ENCODE measurements at places on chromosomes 13 and 19. TPM values are rescaled to one million over a fixed set of nuclear protein-coding genes. Genes with fewer than 3 reads are reported as not detected.

DNA sequence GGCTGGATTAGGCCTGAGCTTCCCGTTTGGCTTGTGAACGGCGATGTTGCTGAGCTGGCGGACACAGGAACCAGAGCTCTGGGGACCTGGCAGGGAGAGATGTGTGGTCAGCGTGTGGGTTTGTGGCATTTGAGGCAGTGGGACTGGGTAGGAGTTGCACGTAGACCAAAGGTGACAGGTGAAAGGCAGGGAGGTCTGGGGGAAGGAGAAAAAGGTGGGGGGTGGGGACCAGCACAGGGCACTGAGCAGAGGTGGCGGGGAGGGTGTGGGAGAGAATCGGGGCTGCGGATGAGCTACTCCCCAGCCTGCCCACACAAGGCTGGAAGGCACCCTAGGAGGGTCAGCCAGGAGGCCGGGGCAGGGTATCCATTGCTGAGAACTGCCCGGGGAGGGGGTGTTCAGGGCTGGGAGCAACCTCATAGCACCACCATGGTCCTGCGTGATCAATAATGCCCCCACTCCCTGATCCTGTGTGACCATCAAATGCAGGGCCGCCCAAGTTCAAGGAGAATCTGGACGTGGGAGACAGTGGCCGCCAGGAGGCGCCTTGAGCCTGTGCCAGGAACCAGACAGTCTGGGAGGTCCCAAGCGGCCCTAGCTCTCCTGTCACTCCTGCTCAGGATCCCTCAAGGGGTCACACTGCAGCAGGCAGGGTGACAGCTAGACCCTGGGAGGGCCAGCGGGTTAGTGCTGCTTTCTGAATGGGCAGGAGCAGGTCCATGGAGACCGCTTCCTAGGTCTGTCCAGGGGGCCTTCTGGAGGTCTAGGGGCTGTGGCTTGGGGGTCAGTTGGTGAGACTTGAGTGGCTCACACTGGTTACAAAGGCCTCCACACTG, 12.8 kb upstream of the SELENOW start:
- DNase-seq, result peak; percentile 79

GRCh38 chr13:80000684-80001509, 340.0 kb downstream of the SPRY2 start:
- no peak for DNase-seq

DNA sequence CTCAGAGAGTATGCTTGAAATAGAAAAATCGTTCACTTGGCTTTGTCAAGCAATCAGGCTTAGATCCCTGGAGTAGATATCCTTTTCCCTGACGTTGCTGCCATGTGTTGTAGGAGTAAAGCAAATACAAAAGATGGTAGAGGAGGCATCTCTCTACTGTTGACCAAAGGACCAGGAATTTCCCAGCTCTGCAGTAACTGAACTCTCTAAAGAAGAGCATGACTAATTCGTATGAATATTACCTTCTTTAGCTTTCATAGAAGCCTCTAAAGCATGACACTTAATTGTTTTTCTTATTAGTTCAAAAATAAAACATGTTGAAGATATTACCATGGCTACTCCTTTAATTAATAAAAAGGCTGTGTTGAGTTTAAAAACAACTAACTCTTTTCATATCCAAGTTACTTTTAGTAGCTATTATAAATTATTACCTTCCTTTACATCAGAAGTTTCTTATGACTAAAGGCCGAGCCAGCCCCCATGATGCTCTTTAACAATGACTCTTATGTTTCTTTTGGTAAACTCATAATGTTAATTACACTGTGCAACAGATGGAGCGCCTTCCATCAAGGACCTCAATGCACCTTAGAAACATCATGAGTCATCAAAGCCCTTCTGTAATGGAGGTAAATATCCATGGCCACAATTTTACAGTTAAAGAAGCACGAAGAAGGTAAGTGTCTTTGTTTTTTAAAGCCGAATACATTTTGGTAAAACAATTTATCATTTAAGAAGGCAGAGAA, 352.4 kb downstream of the KLF5 start:
- no peak for DNase-seq

DNA sequence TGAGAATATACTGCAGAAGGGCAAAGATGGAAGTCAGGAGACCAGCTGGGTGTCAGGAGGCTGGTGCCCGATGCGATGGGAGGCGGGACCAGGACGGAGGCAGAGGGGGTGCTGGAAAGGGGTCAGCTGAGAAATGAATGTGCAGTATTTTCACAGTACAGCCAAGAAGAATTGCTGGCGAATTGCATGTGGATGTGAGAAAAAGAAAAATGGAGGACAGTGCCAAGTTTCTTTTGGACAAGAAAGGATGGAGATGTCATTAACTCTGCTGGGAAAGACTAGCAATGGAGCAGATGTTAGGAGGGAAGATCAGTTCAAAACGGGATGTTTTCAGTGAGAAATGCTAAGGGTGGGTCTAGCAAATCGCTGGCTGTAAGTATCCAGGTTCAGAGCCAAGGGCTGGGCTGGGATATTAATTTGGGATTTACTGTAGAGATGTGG, 7.0 kb downstream of the CRYL1 start:
- no peak for DNase-seq

- DNase-seq, result peak; percentile 89
Observed at GRCh38 chr13:52195401-52195837, 36.0 kb upstream of the NEK3 start.

PCP2 gene
- 3.5 TPM for total RNA-seq

CGB3 gene
- total RNA-seq, result not detected

- DNase-seq, result peak; percentile 73
Observed at GRCh38 chr19:6065685-6066374, 44.5 kb downstream of the RFX2 start.

TRAPPC6A gene
- 16.9 TPM for total RNA-seq

KIR2DL4 gene
- total RNA-seq, result 0.46 TPM

ZNF793 gene
- total RNA-seq, result 4.2 TPM

Data from upper lobe of right lung (tissue), 1 donor.